LHCN-M2 (cell line): ENCODE measurements at places on chromosomes 16 and 17. TPM values are rescaled to one million over a fixed set of nuclear protein-coding genes. Genes with fewer than 3 reads are reported as not detected.

Gene KCNH4
- under 0.01 TPM in 1 of 2 replicates, not detected in the other for total RNA-seq

Gene BEAN1
- 0.19 and 1.4 TPM in 2 replicates for total RNA-seq

DNA sequence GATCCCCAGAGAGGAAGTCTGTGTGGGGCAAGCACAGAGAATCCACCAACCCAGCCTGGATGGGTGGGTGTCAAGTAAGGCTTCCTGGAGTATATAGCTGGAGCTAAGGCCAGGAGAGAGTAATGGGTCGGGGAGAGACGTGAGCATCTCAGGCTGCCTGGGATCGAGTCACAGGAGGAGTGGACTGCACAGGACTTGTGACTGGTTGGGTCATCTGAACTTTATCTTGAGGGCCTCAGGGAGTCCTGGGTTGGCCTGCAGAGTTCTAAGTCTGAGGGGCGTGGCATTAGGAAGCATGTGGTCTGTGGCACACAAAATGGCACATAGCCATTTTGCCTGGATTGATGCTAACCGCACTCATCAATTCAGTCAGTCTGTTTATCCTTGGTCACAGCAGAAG lies 1.5 kb downstream of the PLA2G15 start:
- no peak for DNase-seq

GRCh38 chr16:61676740-61677139 lies 359.5 kb downstream of the CDH8 start:
- DNase-seq: no peak

GRCh38 chr17:68249354-68249765 lies 1.5 kb downstream of the AMZ2 start:
- DNase-seq: peak; percentile 11

Gene YBX2
- total RNA-seq: not detected in 2 replicates

DNA sequence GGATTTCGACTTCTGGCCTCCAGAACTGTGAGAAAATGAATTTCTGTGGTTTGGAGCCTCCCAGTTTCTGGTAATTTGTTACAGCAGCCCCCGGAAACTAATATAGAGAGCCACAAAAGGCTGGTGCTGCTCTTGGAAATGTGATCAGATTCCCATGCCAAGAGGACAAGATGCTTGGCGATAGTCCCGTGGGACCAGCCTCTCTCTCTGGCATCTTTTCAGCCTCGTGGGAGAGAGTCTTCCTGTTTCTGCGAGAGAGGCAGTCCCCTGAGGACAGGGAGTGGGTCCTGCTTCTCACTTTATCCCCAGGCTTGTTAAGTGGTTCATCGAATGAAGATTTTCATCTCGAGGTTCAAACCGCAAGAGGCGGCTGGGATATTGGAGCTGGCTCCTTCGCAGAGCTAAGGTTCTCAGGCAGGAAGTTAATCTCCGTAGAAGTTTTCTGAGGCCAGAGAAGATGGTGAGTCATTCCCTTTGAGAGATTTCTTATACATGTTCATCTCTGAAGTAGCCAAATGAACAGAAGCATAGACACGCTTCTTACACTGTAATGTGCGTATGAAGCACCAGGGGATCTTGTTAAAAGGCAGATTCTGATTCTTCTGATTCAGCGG lies 211.6 kb upstream of the SDK2 start:
- DNase-seq: no peak

Gene STX1B
- total RNA-seq: 1.7 and 4.1 TPM in 2 replicates

Gene TNFAIP1
- 18.0 and 19.7 TPM in 2 replicates for total RNA-seq

- no peak for DNase-seq
These were observed 17.1 kb upstream of the PHF12 start for GRCh38 chr17:28968231-28968913.

Gene RUNDC3A
- 0.32 TPM in 1 of 2 replicates, not detected in the other for total RNA-seq

DNA sequence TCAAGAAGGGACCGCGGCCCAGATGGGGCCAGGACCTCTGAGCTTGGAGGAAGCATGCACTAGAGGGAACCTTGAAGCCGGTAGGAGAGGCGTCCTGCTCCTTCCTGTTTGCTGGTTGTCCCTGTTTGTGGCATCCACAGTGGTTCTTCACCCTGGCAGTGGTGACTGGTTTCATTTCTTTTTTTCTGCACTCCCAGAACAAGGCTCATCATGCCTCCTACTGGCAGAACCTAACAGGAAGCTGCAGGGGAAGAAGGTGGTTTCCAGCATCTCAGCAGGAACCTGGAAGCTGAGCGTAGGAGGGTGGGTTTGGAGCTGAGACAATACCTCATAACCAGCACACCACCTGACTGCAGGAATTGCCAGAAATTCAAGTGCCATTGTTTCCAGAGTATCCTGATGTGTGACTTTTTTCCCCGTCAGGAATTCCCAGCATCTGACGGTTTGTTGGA lies 5.8 kb downstream of the TMEM231 start:
- no peak for DNase-seq

GRCh38 chr16:69762814-69763598 lies 874 bp downstream of the WWP2 start:
- peak; percentile 24 for DNase-seq

DNA sequence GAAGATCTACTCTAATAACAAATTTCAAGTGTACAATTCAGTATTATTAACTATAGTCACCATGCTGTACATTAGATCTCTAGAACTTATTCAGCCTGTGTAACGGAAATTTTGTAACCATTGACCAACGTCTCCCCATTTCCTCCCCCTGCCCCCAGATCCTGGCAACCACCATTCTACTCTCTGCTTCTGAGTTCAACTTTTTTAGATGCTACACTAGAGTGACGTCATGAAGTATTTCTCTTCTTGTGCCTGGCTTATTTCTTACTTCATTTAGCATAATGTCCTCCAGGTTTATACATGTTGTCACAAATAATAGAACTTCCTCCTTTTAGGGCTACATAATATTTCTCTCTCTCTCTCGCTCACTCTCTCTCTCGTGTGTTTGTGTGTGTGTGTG lies 157.5 kb downstream of the ANKFN1 start:
- DNase-seq: no peak

GRCh38 chr16:11405331-11406176 lies 60.3 kb downstream of the RMI2 start:
- DNase-seq: peak; percentile 7

- no peak for DNase-seq
These were observed 5.4 kb upstream of the SLC5A2 start for GRCh38 chr16:31477220-31478216.

Gene CCDC200
- total RNA-seq: not detected in 2 replicates
